ENCODE measurements at places on chromosomes 2 and 18.

DNA sequence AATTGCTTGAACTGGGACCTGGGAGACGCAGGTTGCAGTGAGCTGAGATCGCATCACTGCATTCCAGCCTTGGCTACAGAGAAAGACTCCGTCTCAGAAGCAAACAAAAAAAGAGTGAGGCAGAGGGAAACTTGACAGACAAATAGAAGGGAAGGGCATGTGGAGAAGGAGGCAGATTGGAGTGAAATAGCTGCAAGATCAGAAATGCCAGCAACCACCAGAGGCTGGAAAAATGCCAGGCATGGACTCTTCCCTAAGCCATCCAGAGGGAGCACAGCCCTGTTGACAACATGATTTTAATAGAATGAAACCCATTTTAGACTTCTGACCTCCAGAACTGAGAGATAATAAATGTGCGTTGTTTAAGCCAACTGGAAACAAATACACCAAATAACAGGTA lies 447.2 kb upstream of the SPHKAP start:
- DNase-seq, result no peak

- DNase-seq, result no peak
Observed at GRCh38 chr2:218074031-218074430, 5.0 kb downstream of the RUFY4 start.

- no peak for DNase-seq
Observed at GRCh38 chr2:85803704-85804425, 50.1 kb downstream of the ATOH8 start.

- DNase-seq, result no peak
Observed at GRCh38 chr2:37688771-37689468, 17.5 kb upstream of the CDC42EP3 start.

DNA sequence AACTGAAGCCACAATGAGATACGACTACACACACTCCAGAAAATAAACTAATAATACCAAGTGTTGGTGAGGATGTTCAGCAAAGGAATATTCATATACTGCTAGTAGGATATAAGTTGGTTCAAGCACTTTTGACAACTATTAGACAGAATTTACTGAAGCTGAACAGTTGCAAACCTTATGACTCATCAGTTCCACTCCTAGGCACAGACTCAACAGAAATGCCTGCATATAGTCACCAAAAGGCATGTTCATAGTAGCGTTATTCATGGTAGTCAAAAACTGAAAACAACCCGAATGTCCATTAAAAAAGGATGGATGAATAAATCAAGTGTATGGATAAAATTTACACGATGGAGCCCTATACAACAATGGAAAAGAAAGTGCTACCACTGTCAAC lies 232.0 kb downstream of the ANAPC1 start:
- no peak for DNase-seq

- no peak for DNase-seq
Observed at GRCh38 chr2:226736382-226736781, 63.2 kb downstream of the IRS1 start.

DNA sequence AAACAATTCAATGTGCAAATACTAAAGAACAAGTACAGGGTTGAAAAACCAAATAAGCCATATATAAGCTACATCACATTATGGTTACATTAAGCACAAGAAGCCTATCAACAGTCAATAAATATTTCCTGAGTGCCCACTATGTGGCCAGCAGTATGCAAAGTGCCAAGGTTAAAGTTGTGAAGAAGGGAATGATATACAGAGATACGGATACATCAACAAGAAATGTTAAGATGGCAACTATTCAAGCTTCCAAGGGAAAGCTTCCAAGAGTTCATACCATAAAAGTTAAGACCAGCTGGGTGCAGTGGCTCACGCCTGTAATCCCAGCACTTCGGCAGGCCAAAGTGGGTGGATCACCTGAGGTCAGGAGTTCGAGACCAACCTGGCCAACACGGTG lies 14.0 kb downstream of the DYM start:
- DNase-seq, result no peak

GRCh38 chr2:132581991-132582738 lies 87.8 kb downstream of the LYPD1 start:
- no peak for DNase-seq

DNA sequence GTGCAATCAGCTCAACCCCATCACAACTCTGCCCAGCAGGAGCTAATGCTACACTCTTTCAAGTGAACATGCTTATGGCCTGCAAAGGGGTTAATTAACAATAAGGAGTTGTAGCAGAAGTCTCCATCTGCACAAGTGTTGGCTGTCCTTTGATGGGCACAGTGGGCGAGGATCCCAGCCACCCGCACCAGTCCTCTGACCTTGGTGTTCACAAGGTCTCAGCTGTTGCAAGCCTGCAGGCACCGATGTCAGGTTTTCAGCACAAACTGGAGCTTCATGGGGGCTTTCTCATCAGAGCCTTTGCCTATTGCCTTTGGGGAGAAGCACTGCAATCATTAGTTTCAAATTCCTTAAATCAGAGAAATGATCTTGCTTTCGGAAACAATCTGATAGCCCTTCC lies 60.9 kb upstream of the TMEM178A start:
- DNase-seq, result no peak

GRCh38 chr2:233033672-233034071 lies 1.2 kb downstream of the NEU2 start:
- no peak for DNase-seq

DNA sequence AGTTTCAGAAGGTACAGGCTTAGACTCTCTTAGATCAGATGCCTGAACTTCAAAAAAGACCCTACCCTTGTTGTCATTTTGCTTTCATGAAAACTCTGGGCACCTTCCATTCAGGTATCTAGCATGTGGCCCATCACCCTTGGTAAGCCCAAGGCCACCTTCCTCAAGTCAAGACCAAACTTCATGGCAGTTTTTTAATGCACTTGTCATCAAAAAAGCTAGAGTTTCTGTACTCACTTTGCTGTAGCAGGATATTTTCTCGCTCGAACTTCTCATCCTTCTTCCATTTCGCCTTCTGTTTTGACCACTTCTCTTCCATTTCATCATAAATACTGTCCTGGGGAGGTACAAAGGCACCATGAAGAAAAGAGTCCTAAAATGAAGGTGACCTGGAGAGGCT lies 48.2 kb downstream of the FLACC1 start:
- DNase-seq, result no peak

GRCh38 chr18:6333981-6334380 lies 80.7 kb downstream of the L3MBTL4 start:
- DNase-seq, result no peak

- DNase-seq, result peak; percentile 37
Observed at GRCh38 chr2:131154071-131154531, 49.0 kb downstream of the PLEKHB2 start.

GRCh38 chr18:63192126-63192884 lies 127.3 kb downstream of the BCL2 start:
- DNase-seq, result no peak

Measured in stimulated activated CD8-positive, alpha-beta memory T cell treated with anti-CD3 and anti-CD28 coated beads, Interleukin-15, amount 100 ng/mL, for 24 hours (primary cell).